ENCODE measurements at places on chromosomes 5 and 9.

DNA sequence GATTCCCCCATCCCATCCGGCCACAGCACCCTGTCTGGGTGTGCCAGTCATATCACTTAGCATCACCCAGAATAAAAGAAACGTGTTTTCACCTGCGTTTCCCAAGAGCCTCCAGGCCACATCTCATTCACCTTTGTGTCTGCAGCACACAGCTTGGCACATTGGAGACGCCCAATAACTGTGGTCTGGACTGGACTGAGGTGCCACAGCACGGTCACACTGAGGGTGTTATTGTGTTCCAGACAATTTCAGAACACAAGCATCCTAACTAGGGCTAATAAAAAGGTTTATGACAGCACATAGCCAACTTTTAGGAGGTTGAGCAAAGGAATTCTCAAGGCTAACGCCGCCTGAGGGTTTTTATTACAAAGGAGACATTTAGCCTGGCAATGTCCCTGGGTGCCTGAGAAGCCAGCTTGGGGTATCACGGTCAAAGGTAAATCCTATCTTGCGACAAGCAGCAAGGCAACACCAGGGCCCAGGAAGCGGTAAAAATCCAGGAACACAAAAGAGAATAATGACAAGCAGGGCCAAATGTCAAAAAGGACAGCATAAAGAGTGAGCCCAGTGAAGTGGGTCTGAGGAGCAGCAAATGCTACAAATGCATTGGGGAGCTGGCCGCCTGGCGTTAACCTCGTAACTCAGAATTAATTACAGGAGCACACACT is 3.4 kb downstream of the EPB41L4B start:
- DNase-seq, result no peak

GRCh38 chr5:43045236-43045635 is 5.1 kb upstream of the ANXA2R start:
- no peak for DNase-seq

DNA sequence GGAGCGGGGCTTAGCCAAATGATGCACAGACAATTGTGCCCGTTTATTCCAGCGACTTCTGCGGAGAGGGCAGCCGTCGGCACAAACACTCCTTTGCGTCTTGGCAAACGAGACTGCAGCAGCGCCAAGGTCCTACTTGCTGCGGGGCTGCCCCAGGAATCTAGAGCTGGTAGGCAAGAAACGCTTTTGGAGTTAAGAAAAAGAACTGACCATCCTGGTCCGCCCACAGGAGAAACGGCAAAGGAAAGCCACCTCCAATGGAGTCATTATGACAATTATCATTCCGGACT is 2.3 kb downstream of the RXFP3 start:
- no peak for DNase-seq

GRCh38 chr9:68429631-68430030 is 73.2 kb downstream of the PGM5 start:
- DNase-seq, result no peak

GRCh38 chr5:120749737-120750136 is 285.6 kb downstream of the PRR16 start:
- no peak for DNase-seq

GRCh38 chr9:80070071-80070742 is 498.4 kb downstream of the TLE4 start:
- no peak for DNase-seq
